Esophagus mucosa (tissue), 1 donor: ENCODE measurements at places on chromosomes 16 and 17. TPM values are rescaled to one million over a fixed set of nuclear protein-coding genes. Genes with fewer than 3 reads are reported as not detected.
A peak's percentile ranks its signal among the peaks of the same experiment; 100 is the strongest.

- ATAC-seq = no peak
These were observed 1.3 kb downstream of the PEMT start for GRCh38 chr17:17590141-17590751.

DNA sequence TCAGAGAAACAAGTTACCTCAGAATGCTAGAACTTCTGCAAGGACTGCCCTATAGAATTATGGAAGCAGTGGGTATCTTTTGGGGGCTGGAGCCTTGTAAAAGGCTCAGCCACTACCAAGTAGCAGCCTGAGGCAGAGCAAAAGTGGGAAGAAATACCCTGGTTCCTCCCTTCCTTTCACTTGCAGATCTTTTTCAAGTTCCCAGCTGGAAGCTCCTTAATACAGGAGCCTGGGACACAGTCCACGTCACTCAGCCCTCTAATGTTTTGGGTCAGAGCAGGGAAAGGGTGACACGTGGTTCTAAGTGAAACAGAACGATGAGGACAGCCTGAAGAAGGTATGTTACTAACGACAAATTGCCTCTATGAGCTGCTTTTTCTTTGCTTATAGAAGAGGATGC, 93.1 kb downstream of the CNTNAP4 start:
- no peak for ATAC-seq

- ATAC-seq = no peak
These were observed 14.0 kb downstream of the C16orf74 start for GRCh38 chr16:85736921-85737320.

- no peak for ATAC-seq
These were observed 715 bp downstream of the ENDOV start for GRCh38 chr17:80415626-80416137.

- ATAC-seq = peak; percentile 7
These were observed 1.5 kb downstream of the FBRS start for GRCh38 chr16:30659507-30660423.

GRCh38 chr17:80394629-80395216, 20.2 kb upstream of the ENDOV start:
- ATAC-seq = peak; percentile 23

GRCh38 chr16:54519161-54519695, 232.6 kb upstream of the IRX3 start:
- no peak for ATAC-seq

DNA sequence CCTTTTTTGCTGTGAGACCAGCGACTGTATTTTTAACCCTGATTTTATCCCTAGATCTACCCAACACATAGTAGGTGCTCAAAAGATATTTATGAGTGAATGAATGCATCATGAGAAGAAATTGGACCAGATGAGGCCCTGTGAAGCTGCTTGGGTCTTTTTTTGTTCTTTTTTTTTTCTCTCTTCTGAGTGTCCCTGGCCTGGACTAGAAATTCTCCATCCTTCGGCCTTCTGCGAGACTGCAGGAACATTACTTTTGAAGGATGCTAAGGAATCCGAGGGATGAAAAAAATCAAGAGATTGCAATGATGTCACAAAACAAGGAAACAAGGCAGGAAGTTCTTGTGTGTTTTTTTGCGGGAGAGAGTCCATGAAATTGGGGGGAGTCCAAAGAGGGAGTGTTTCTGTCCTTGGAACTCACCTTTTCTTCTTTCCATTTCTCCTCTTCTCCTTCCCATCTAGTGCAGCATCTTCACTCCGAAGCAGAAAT, 560 bp upstream of the RUSF1 start:
- no peak for ATAC-seq

GRCh38 chr17:77163001-77163400, 22.2 kb downstream of the SEC14L1 start:
- no peak for ATAC-seq

DNA sequence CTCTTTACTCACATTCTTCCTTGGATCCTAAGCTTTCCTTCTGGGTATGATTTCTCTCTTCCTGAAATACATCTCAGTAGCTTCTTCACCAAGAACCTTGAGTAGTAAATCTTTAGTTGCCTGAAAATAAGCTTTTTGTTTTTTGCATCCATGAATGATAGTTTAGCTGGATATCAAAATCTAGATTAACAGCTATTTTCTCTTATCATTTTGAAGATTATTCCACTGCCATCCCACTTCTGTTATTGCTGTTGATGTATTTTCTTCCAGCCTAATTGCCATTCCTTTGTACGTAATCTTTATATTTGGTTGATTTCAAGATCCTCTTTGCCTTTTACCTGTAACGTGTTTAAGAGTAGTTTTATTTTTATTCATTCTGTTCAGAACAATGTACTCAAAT, 7.6 kb upstream of the FBXO39 start:
- no peak for ATAC-seq

- ATAC-seq = no peak
These were observed 29.0 kb downstream of the MYH11 start for GRCh38 chr16:15827709-15828343.

- no peak for ATAC-seq
These were observed 292.6 kb upstream of the SOX9 start for GRCh38 chr17:71828182-71828596.

LGALS9B gene
- total RNA-seq = 14.3 TPM

RPS6KB1 gene
- total RNA-seq = 36.6 TPM

SLC25A11 gene
- total RNA-seq = 42.4 TPM

MYH1 gene
- total RNA-seq = not detected
